ENCODE measurements at places on chromosomes 11 and 22.

- no peak for DNase-seq
These were observed 9.0 kb upstream of the ZBTB44 start for GRCh38 chr11:130323452-130324450.

DNA sequence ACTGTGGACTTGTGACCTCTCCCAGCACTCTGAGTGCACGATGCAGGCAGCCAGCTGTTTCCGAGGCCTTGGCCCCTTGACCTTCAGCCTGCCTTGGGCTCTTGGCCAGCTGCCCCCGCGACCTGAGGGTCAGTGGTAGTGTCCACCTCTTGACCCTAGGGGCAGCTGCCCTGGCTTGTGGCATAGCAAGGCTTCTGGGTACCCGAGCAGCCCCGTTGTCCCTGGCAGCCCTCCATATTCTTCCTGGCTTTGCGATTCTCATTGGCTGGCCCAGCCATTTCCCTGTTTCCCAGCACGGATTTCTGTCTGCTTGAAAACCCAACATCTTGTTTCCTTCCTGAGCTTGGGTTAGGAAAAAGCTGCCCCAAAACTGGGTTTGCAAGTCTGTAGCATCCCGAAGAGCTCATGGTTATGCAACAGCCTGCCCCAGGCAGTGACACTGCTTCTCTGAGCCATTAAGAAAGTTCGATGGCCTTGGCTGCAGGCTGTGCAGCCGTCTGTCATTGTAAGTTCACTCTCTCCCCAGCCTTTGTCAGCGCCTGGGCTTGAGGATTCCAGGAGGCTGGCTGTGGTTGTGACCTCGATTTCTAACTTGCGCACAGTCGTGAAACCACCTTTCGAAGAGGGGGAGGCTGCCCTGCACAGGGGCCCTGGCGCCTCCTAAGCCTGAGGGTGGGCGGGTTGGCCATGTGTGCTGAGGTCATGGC, 48.8 kb downstream of the FBLN1 start:
- no peak for DNase-seq

DNA sequence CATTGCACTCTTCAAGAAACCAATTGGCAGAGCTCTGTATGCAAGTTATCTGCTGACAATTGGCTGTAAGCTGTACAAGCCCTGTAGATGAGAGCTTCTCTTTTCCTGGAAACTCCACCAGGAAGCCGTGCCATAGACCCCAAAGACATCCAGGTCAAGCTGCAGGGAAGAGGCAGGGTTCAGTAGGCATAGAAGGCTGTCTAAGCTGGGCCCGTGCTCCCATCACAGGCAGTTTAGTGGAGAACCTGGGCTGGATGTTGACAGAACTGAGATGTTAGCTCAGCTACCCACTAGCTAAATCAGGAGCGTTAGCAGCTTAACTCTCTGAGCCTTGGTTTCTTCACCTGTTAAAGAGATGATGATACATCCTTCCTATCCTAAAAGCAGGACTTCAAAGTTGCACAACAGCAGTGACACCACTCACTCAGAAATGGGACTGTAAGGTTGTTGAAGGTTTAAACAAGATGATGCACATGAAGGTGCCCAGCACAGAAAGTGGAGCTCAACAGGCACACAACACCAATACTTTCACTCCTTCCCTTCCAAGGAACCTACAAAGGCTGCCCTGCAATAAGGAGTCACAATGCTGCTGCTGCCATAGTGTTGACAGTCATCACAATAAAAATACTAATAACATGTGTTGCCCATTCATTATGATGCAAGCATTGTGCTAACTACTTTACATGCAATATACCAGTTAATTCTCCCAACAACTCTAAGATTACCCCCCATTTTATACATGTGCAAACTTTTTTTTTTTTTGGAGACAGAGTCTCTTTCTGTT, 115.4 kb downstream of the ZBTB16 start:
- DNase-seq, result no peak

GRCh38 chr11:17296852-17297559, 20.5 kb downstream of the NUCB2 start:
- no peak for DNase-seq

GRCh38 chr11:9103542-9104276, 12.3 kb upstream of the SCUBE2 start:
- no peak for DNase-seq

GRCh38 chr11:26194881-26195280, 137.0 kb upstream of the ANO3 start:
- no peak for DNase-seq

DNA sequence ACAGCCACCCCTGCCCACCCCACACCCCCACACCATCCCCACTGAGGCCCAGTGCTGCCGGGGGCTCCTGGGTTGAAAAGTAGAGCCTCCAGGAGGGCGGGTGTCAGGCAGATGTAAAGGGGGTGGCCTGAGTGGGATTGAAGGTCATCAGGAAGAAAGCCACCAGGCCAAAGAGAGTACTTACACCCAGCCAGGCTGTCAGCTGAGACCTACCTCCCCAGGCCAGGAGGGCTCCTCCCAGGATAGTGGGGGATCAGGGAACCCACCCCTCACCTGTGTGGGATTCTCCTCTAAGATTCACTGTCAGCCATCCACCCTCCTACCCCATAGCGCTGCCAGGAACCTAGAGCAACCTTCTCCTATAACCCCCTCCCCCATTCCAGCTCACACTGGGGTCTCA, 17.2 kb upstream of the FCHSD2 start:
- DNase-seq, result no peak

- DNase-seq, result no peak
These were observed 437 bp downstream of the SLC43A3 start for GRCh38 chr11:57426439-57426928.

DNA sequence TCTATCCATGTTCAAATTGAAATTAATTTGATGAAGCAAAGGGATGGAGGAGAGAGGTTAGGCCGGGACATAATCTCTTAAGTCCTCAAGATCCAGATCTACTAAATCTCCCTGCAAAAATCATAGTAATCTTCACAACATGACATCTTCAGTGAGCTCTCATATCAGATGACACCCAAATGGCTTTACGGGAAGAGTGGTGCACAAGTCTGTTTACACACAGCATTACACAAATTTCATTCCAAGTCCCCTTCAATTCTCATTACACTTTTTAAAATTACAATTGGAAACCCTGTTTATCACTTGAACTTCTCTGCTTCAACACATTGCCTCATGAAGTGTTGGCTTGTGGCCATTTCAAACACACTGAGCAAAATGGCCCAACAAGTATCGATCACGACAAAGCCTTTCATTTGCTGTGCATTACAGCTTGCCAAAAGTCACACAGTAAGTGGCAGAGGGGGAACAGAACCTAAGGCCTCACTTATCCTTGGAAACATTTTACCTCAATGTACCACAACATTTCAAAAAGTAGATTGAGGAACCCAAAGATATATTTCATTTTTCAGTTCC, 17.9 kb upstream of the TPH1 start:
- DNase-seq, result no peak

DNA sequence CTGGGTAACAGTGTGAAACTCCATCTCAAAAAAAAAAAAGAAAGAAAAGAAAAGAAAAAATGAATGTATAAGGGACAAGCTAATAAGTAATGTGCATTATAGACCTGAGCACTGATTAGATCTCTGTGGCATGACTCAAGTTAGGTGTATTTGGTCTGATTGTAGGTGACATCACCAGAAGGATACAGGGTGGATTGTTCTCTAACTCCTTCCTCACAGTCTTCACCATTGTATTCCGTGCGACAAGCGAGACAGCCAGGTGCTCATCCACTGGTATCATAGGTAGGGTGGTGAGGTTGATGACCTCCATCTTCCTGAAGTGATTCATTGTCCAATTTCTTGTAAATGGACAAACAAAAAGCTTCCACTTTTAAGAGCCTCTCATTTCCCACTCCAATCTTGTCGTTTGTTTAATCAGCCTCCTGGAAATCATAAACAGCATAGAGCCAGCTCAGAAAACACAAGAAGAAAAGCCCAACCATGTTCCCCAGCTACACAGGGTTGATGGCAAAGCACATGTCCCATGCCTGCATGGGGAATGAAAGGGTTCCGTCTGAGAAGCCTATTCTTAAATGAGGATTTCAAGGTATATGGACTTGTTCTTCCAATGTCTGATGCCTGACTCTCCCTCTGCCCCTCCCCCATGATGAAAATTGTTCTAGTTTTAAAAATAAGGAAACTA, 6.2 kb downstream of the FAM227A start:
- no peak for DNase-seq

DNA sequence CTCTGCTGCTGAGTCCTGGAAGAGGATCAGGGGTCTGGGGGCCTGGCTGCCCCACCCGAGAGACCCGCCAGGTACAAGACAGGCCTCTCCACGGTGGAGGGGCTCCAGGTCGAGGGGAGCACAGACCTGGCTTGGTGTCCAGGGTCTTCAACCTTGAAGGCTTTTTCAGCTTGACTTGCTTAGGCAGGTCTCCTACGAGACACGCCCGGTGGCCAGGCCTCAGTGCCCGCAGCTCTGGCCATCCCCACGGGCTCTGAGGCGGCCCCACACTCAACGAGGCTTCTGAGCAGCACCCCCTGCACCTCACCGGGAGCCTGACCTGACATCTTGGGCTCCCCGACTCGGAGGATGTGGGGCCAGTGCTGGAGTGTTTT, 6.6 kb upstream of the PLXNB2 start:
- no peak for DNase-seq
